Renal pelvis (tissue), 12 donors: ENCODE measurements at places on chromosomes 7 and 10. TPM values are rescaled to one million over a fixed set of nuclear protein-coding genes. Genes with fewer than 3 reads are reported as not detected.
A peak's percentile ranks its signal among the peaks of the same experiment; 100 is the strongest.

GRCh38 chr10:24843256-24843655 lies 109.2 kb downstream of the PRTFDC1 start:
- DNase-seq, result no peak

NPSR1 gene
- not detected for polyA plus RNA-seq

DNA sequence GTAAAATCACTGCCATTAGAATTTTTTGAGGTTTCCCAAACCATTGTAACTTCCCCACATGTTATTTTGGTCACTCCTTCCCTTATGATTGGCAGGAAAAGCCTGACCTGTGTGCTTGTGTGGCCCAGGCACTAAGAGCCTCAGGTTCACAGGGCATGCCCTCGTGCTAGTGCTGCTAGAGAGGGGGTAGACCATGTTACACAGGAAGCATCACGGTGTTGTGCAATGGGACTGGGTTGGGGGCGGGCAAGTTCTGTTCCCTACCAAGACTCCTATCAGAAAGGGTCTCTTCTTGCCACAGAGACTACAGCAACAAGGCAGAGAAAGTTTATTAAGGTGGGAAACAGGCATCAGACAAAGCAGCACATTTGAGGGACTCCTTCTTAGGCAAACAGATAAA lies 32.2 kb downstream of the LSM5 start:
- no peak for DNase-seq

ABCB1 gene
- polyA plus RNA-seq, result 20.3 TPM

GRCh38 chr10:70380350-70381135 lies 1.9 kb downstream of the LRRC20 start:
- no peak for DNase-seq

DNA sequence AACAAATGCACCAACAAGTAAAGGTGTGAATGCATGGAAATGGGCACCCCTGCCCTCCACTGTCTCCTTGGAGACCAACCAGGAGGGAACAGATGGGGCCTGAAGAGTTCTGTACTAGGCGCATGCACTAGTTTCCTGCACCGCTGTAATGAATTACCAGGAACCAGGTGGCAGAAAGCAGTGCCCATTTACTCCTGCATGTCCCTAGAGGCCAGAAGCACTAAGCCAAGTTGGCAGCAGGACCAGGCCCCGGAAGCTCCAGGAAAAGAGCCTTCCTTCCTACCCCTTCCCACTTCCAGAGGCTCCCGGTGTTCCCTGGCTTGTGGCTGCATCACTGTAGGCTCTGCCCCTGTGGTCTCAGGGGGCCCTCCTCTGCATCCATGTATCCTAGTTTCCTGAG lies 237.5 kb upstream of the PPP2R2D start:
- no peak for DNase-seq

DNA sequence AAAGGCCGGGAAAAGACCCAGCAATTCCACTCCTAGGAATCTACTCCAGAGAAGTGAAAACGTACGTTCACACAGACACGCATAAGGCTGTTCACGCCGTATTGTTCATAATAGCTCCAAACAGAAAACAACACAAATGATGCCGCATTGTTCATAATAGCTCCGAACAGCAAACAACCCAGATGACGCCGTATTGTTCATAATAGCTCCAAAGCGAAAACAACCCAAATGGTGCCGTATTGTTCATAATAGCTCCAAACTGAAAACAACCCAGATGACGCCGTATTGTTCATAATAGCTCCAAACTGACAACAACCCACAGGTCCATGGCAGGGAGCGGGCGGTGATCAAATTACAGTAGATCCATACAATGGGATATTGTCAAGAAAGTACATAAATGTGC lies 85.2 kb upstream of the DNAAF5 start:
- DNase-seq, result no peak

NPFFR1 gene
- polyA plus RNA-seq, result 0.17 TPM

MYOZ1 gene
- polyA plus RNA-seq, result 4.6 TPM

DNA sequence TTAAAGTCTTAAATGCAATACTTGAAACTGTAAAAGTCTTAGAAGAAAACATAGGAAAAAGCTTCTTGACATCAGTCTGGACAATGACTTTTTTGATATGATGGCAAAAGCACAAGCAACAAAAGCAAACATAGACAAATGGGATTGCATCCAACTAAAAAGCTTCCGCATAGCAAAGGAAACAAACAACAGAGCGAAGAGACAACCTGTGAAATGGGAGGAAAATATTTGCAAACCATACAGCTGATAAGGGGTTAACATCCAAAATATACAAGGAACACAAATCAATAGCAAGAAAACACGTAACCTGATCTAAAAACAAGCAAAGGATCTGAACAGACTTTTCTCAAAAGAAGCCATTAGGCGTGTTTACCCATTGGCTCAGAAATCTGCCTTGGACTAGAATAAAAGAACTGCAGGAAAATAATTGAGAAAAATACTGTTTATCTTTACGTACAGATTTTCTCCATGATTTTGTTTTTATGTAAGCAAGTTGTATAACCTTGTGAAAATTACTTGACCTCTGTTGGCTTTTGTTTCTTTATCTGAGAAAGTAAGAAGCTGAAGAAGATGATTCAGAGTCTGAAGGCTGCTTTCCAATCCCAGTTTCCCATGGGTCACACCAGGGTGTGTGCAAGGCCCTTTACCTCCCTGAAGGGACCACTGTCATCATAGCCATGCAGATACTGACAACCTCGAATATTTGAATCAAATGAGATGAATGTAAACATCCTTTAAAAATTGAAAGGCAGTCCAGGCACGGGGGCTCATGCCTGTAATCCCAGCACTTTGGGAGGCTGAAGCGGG lies 99.1 kb upstream of the LANCL2 start:
- DNase-seq, result no peak

EXOC6 gene
- polyA plus RNA-seq, result 17.8 TPM

DNA sequence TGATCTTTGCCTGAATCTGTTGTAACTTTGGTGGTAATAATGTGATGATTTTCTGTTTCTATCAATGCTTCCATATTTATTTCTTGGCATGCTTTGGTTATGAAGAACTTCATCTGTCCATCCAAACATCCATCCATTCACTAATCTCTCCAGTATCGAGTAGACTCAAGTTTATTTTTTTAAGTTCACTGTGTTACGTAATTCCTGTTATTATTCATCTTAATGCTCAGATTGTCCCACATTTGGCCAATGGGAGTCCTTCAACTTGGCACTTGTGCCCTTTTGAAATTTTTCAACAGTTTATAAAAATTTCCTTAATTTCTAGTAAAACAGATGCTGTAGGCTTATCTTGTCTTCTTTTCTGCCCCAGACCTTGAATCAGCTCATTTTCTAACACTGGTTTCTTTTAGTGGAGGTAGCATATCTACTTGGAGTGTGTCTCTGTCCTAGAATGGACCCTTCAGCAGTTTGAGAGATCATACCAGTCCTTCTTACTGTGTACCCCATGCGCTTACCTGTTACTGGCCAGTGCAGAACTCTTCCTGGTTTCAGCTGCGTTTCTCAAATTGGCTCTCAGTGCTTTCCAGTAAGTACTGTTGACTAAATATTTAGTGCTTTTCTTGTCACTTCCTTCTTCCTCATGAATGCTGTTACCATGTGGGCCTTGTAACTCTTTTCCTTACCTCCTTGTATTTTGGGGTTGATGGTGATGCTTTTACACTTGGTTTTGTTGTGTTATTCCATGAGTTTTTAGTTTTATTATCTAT lies 100.8 kb downstream of the MLLT10 start:
- no peak for DNase-seq

CD36 gene
- 22.6 TPM for polyA plus RNA-seq

- no peak for DNase-seq
Measured at GRCh38 chr10:113524539-113525490, 28.0 kb upstream of the HABP2 start.

DNA sequence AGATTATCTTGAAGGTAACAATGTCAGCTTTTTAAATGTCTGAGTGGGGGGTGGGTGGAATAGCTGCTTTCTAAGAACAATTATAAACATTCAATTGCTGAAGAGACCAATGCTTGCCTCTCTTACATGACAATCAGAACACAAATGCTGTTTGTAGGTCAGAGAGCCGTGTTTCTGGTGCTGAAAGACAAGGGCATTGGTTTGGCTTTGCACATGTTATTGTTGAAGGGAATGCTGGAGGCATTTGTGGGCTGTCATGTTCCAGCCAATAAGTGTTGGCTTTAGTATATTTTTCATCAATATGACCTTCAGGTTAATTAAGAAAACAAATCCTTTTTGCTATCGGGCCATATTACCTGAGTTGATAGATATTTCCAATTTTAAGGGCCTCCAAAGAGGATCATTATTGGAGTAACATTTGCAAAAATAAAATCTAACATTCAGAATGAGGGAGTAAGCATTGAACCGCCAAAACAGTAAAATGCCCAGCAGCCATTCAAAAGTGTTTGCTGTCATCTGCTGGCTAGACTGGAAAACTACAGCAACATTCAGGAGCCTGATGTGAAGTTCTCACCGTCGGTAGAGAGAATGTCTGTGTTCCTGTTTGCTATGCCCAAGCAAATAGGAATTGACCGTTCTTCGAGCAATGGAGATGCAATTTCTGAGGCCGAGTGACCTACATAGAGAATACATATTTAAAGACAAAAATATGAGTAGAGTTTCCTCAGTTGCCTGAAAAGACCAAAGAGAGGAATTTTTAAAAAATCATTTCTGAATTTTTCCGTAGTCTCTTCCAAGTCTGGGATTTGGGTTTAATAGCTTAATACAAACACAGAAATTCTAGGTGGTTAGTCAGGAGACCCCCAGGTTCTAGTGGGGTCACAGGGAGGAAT lies 118.9 kb downstream of the APBB1IP start:
- peak; percentile 40 for DNase-seq

- DNase-seq, result no peak
Measured at GRCh38 chr10:129971381-129972144, 7.5 kb upstream of the EBF3 start.

GIMAP6 gene
- polyA plus RNA-seq, result 16.3 TPM
